K562 (cell line): ENCODE measurements at places on chromosomes 13 and 19. TPM values are rescaled to one million over a fixed set of nuclear protein-coding genes. Genes with fewer than 3 reads are reported as not detected.

The TEX26 gene
- not detected in 2 replicates for polyA plus RNA-seq

The PCP2 gene
- 1.3 and 1.6 TPM in 2 replicates for polyA plus RNA-seq

DNA sequence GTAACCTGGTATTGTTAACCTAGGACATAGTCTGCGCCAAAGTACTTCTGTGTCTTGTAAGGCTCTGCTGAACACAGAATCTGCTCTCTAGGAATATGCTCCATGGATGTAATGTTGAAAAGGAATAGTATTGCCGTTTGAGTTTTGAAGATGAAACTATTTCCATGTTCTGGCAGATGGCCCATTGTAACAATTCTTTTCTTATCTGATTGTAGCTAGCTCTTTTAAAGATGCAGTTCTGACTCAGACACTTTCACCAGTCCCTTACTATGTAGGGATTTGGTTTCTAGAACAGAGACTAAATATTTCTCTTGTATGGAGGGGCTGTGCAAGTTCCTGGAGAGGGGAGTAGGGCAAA, 185.6 kb downstream of the MTUS2 start:
- H3K27me3 ChIP-seq: no peaks in the 10 kb centered on the region
- no peaks in the 10 kb centered on the region for H3K36me3 ChIP-seq
- H3K4me1 ChIP-seq: no peaks in the 10 kb centered on the region
- no peak overlapping the region for H3K4me3 ChIP-seq

DNA sequence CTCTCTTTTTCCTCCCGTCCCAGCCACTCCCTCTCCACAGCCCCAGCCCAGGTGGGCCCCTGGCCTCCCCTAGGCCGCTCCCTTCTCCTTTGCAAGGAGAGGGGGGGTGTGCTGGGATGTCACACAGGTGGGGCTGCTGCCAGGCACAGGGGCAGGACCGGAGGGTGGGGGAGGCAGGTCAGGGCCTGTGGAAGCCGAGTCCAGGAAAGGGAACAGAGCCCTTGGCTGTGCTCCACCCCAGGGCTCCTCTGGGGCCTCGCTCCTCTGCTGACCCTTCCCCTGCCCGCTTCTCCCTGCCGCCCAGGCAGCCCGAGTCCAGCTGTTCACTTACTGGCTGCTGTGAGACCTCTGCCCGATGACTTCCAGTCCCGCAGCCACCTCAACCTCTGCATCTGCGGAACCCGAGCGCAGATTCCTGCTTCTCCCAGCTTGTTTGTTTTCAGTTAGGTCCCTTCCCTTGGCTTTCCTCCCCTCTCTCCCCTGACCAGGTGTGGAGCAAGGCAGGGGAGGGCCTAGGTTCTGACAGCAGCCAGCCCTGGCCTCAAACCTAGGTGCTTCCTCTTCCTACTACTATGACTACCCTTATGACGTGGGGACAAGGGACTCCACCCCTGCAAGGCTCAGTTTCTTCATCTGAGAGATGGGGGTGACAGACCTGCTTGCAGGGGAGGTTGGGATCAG, 850 bp upstream of the KLK11 start:
- no peak overlapping the region for H3K4me3 ChIP-seq
- H3K4me1 ChIP-seq: peaks cover 14% of the 10 kb centered on the region
- peaks cover 71% of the 10 kb centered on the region for H3K27me3 ChIP-seq
- H3K36me3 ChIP-seq: no peaks in the 10 kb centered on the region
- no peak for DNase-seq
- H3K27ac ChIP-seq: no peak overlapping the region

The RINL gene
- 4.9 and 5.0 TPM in 2 replicates for polyA plus RNA-seq

DNA sequence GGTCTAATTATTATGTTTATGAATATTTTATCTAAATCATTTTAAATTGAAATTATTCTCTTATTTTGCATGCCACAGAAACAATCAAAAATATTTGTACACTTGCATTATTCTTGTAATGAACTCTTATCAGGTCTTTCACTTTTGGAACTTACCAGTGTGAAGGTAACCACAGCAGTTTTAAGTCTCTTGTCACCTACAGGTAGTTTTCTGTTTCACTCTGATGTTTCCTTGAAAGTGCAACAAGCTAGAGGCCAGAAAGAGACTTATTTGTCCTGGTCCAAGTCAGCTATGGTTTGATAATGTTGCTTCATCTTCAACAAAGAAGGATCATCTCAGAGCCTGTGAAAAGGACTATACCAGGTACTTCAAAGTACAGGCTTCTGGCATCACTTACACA, 133.4 kb upstream of the NBEA start:
- H3K4me1 ChIP-seq: no peaks in the 10 kb centered on the region
- no peak overlapping the region for H3K4me3 ChIP-seq
- no peaks in the 10 kb centered on the region for H3K36me3 ChIP-seq
- H3K27me3 ChIP-seq: no peaks in the 10 kb centered on the region
- no peak for DNase-seq
- H3K27ac ChIP-seq: no peak overlapping the region

- H3K4me1 ChIP-seq: no peaks in the 10 kb centered on the region
- DNase-seq: no peak
- H3K4me3 ChIP-seq: no peak overlapping the region
These were observed 3.0 kb downstream of the KLF12 start for GRCh38 chr13:74131227-74131626.

DNA sequence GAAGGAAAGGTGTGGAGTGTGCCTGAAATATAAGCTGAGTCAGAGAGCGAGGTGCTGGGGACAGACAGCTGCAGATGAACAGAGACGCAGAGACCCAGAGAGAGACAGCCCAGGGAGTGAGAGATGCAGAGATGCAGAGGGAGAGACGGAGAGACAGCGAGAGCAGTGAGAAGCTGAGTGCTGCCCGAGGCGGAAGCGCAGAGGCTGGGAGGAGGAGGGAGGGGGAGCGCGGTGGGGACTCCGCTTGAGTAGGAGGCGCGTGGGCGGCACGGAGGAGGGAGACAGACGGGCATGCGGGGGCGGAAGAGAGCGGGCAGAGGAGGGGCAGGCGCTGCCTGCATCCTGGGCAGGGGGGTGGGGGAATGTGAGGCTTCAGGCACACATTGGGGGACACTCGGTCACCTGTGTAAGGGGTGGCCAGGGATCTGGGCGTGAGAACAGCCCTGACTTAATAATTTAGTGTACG, 25.7 kb downstream of the SLC8A2 start:
- peaks cover 13% of the 10 kb centered on the region; the same call in 2 of the 3 replicates for H3K4me1 ChIP-seq
- H3K36me3 ChIP-seq: no peaks in the 10 kb centered on the region
- H3K27ac ChIP-seq: no peak overlapping the region
- peak; percentile 61 for DNase-seq
- H3K4me3 ChIP-seq: peak overlapping the region; percentile 5; the same call in 1 of the 2 replicates
- H3K27me3 ChIP-seq: peaks cover 19% of the 10 kb centered on the region; the same call in 2 of the 3 replicates

The GNG8 gene
- not detected in 2 replicates for polyA plus RNA-seq

The ATP1A3 gene
- polyA plus RNA-seq: 0.07 and 0.11 TPM in 2 replicates

- H3K27me3 ChIP-seq: no peaks in the 10 kb centered on the region; the same call in 2 of the 3 replicates
- H3K4me3 ChIP-seq: no peak overlapping the region
- H3K36me3 ChIP-seq: no peaks in the 10 kb centered on the region
- no peak for DNase-seq
- H3K4me1 ChIP-seq: no peaks in the 10 kb centered on the region
These were observed 124.7 kb downstream of the RBM26 start for GRCh38 chr13:79281339-79281747.

- DNase-seq: no peak
- H3K27me3 ChIP-seq: no peaks in the 10 kb centered on the region
- no peak overlapping the region for H3K4me3 ChIP-seq
- H3K27ac ChIP-seq: no peak overlapping the region
These were observed 9.8 kb upstream of the USPL1 start for GRCh38 chr13:30607908-30608307.

- H3K4me3 ChIP-seq: no peak overlapping the region
- no peak overlapping the region for H3K27ac ChIP-seq
- no peaks in the 10 kb centered on the region for H3K27me3 ChIP-seq
- DNase-seq: peak; percentile 5
- no peaks in the 10 kb centered on the region for H3K36me3 ChIP-seq
These were observed 250.3 kb upstream of the ATXN8OS start for GRCh38 chr13:69857183-69857821.

DNA sequence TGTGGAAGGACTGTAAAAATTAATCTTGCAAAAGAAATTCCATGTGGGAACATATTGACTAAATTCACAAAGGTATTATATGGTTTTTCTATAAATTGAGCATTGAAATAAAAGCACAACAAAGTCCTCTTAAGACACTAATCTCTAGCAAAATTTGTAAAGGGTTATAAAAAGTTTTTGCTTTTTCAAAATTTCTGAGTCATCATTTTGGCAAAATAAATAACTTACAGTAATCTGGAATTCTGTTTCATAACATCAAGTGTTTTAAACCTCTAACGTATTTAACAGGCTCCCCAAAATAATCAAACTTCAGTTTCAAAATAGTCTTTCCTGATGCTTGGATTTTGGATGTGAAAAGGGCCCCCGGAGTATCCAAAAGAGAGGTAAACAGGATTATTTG, 26.0 kb downstream of the MED4 start:
- no peak overlapping the region for H3K27ac ChIP-seq
- H3K27me3 ChIP-seq: no peaks in the 10 kb centered on the region
- no peak overlapping the region for H3K4me3 ChIP-seq

The ONECUT3 gene
- polyA plus RNA-seq: not detected in 2 replicates

- H3K27me3 ChIP-seq: no peaks in the 10 kb centered on the region
- DNase-seq: no peak
- no peak overlapping the region for H3K27ac ChIP-seq
- H3K36me3 ChIP-seq: no peaks in the 10 kb centered on the region
These were observed 16.1 kb upstream of the RASA3 start for GRCh38 chr13:114148521-114148855.

GRCh38 chr13:35891507-35892441, 239.4 kb downstream of the DCLK1 start:
- no peaks in the 10 kb centered on the region for H3K27me3 ChIP-seq
- no peak overlapping the region for H3K4me3 ChIP-seq
- no peak overlapping the region for H3K27ac ChIP-seq
- no peaks in the 10 kb centered on the region for H3K4me1 ChIP-seq

- H3K36me3 ChIP-seq: peaks cover 29% of the 10 kb centered on the region
- H3K4me3 ChIP-seq: no peak overlapping the region
- H3K27me3 ChIP-seq: no peaks in the 10 kb centered on the region
- H3K27ac ChIP-seq: no peak overlapping the region
- H3K4me1 ChIP-seq: peaks cover 21% of the 10 kb centered on the region
These were observed 2.9 kb downstream of the CEBPG start for GRCh38 chr19:33376423-33376822.

The ZNF579 gene
- polyA plus RNA-seq: 3.4 and 4.9 TPM in 2 replicates

DNA sequence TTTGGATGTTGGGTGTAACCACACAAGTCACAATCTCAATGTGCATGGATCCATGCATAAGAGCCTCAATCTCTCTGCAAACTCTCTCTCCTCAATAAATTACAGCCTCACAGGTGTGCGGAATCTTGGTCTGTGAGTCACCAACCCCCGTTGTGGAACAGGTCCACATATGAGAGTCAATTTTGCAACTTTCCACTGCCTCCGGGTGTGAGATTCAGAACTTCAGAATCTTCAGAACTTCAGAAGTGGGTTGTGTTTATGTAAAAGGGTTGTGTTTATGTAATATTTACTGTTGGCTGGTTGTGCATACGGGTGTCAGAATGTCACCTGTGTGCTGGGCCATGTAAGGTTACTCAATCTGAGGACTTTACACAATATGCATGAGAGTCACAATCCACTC, 46.3 kb upstream of the ZNF728 start:
- DNase-seq: no peak
- H3K4me3 ChIP-seq: no peak overlapping the region
- no peaks in the 10 kb centered on the region for H3K4me1 ChIP-seq
- no peaks in the 10 kb centered on the region for H3K36me3 ChIP-seq

DNA sequence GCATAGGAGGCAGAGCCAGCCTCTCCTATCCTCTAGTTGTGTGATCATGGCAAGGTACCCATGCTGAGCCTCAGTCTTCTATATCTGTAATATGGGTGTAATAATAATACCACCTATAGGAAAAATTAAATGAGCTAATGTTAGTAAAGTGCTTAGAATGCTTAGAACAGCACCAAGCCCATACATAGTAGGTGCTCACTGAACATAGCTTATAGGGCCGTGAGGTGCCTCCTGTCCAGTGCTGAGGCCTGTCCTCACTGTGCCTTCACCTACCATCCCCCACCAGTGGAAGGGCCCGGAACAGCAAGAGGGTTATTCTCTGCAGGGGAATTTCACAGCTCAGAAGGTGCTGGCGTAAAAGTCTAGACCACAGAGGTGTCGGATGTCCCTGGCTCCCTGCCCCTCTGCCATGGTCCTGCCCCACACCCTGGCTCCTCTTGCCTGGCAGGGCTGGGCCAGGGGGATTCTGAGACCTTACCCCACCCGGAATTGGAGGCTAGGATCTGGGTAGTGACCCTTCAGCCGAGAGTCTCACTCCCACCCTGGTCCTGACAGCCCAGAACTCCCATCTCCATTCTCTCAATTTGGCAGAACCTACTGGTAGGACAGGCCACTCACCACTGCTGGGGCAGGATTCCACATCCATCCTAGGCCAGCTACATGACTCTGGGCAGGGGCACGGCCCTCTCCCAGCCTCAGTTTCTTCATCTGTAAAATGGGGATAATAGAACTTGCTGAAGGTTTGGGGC, 2.2 kb upstream of the SCN1B start:
- H3K4me3 ChIP-seq: no peak overlapping the region
- no peak overlapping the region for H3K27ac ChIP-seq
- peaks cover 2% of the 10 kb centered on the region; the same call in 1 of the 3 replicates for H3K27me3 ChIP-seq
- DNase-seq: no peak
- peaks cover 50% of the 10 kb centered on the region for H3K36me3 ChIP-seq
- peaks cover 22% of the 10 kb centered on the region for H3K4me1 ChIP-seq

DNA sequence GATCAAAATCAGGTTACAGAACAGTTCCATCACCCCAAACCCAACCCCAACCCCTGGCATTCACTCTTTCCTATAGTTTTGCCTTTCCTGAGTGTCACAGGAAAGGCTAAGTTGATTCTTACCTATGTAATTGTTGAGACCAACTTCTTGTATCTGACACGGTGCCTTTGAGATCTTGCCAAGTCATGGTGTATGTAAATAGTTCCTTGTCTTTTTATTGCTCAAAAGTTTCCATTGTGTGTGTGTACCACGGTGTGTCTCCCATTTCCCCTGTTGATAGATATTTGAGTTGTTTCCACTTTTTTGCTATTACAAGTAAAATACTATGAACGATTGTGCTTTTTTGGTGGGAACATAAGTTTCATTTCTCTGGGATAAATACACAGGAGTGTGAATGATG, 3.3 kb upstream of the IGFL2 start:
- H3K36me3 ChIP-seq: no peaks in the 10 kb centered on the region
- no peak for DNase-seq
- no peak overlapping the region for H3K27ac ChIP-seq
- no peaks in the 10 kb centered on the region; the same call in 2 of the 3 replicates for H3K27me3 ChIP-seq
- no peaks in the 10 kb centered on the region for H3K4me1 ChIP-seq

The ATP4A gene
- not detected in 2 replicates for polyA plus RNA-seq

The ZNF726 gene
- 16.7 and 20.8 TPM in 2 replicates for polyA plus RNA-seq
